Hepatocyte (in vitro differentiated cells): ENCODE measurements at places on chromosomes 1 and 21.

DNA sequence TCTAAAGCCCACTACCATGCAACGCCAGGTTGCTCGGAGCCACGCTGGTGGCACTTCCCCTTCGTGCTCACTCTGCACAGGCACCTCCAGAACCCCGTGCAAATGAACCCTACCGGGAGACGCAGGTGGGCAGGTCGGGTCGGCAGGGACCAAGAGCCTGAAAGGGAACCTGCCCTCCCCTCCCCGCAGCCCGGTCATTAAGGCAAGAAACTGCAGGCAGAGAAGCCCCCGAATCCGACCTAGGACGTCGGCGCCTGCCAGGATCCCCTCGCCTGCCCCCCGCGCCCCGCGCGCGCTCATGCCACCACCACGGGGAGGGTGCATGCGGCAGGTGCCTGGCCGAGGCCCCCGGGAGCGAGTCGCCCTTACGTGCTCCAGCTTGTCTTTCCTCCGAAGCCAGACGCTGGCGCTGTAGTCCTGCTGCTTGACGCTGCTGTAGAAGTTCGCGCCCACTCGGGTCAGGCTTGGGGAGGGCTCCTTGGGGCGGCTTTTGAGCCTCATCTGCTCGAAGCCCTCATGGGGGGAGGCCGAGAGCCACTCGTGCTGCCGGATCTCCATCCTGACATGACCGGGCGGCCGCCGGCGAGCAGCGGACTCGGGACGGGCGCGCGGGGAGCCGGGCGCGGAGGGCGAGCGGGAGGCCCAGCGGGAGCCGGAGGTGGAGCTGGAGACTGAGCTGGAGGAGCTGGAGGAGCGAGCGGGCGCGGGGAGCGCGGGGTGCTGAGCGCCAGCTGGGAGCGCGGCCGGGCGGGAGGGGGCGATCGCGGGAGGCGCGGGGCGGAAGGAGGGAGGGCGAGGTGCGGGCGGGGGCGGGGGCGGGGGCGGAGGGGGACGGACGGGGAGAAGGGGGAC lies 552 bp downstream of the PLD5 start:
- peak; percentile 77 for DNase-seq

- DNase-seq, result peak; percentile 71
These were observed 71.5 kb downstream of the RPS6KC1 start for GRCh38 chr1:213122514-213122929.

- peak; percentile 10 for DNase-seq
These were observed 290.2 kb downstream of the SPATA17 start for GRCh38 chr1:217921126-217921904.

GRCh38 chr1:80181418-80181817 lies 1174.9 kb upstream of the ADGRL4 start:
- no peak for DNase-seq

DNA sequence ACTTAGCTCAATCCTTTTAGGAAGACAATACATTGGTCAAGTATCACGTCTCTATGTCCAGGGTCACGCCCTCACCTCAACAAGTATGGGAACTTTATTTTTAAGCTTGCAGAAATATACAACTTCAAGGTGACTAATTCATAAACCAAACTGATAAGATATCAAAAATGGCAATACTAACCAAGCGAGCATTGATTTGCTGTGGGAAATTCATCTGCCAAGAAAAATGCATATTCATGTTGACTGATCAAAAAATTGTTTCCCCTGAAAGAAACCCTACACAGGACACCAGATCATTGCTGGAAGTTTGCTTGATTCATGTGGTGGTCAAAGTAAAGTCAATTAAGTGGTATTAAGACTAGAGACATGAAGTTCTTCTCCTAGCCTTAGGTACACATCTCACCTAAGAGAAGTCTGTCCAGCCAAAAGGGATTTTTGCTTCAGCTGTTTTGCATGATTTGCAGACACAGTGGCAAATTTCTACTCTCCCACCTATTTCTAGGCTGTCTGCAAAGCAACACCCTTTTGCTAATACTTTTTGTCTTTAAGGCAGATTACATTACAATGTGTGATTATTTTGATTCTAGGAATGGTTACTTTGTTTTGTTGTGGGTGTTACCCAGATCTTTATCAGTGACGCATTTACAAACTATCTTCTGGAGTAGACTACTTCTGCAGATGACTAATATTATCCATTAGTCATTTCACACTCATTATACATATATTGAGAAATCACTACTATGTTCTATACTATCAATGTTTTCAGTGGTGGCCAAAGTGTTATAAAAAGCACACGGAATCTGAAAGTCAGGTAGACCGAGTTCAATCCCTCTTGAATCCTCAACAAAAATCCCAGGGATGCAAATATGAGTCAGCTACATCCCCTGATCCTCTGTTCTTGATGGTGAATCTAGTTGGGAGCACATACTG lies 12.4 kb downstream of the SAMSN1 start:
- no peak for DNase-seq

DNA sequence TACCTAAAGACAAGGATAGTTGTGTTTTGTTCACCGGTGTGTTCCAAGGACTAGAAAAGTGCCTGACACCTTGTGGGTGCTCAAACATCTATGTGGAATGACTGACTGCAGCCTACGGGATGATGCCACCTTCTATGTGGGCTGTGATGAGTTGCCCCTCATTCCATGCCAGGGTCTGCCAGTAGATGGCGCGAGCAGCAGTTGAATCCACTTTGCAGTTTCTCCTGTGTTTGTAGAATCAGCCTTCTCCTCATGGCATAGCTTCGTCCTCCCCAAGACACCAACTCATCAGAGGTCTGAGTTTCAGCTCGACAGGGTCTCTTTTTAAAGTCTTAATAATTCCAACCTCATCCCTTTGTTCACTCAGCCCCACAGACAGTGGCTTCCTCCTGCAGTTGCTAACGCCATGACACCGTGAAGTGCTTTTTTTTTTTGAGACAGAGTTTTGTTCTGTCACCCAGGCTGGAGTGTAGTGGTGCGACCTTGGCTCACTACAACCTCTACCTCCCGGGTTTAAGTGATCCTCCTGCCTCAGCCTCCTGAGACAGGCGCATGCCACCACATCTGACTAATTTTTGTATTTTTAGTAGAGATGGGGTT lies 133.7 kb downstream of the CAPN8 start:
- DNase-seq, result peak; percentile 68

DNA sequence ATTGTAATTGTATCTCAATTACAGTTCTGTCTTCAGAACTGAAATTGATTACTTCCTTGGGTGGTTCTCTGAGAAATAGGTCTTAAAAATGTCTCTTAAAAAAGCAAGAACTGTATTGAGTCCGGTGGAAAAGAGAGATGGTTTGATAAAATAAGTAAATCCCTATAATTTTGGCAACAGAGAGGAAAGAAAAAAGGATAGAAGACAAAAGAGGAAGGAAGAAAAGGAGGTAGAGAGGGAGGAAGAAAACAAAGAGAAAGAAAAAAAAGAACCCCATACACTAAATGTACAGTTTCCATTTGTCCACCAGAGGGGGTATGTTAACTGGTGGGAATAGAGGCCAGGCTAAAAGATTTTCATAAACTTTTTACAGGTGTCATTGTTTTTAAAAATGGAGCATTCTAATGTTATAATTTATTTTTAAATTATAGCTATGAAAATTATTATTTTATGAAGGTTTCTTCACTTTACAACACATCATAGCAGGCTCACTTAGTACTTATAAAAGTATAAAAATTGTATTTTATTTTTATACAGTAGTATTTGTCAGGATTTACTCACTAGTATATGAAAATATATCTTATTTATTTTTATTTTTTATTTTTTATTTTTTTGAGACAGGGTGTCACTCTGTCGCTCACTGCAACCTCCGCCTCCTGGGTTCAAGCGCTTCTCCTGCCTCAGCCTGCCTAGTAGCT lies 2.1 kb upstream of the UBE2T start:
- peak; percentile 76 for DNase-seq

GRCh38 chr1:78641558-78641957 lies 8.1 kb upstream of the IFI44 start:
- DNase-seq, result no peak

DNA sequence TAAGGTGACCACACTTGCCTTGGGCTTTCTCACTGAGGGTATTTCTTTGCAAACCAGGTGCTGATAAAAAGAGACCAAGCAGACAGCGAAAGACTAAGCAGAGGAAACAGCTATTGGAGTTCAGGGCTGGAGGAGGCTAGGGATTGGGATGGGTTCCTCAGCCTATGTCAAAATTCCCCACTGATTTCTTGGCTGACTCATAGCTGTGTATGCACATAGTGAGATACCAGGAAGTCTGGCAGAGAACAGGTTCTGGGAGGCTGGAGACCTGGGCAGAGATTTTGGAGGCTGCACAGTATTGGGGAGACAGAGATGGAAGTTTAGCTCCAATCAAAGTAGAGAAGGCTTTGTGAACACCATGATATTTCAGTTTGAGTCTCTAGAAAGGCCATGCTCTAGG lies 25.3 kb downstream of the YARS1 start:
- no peak for DNase-seq

DNA sequence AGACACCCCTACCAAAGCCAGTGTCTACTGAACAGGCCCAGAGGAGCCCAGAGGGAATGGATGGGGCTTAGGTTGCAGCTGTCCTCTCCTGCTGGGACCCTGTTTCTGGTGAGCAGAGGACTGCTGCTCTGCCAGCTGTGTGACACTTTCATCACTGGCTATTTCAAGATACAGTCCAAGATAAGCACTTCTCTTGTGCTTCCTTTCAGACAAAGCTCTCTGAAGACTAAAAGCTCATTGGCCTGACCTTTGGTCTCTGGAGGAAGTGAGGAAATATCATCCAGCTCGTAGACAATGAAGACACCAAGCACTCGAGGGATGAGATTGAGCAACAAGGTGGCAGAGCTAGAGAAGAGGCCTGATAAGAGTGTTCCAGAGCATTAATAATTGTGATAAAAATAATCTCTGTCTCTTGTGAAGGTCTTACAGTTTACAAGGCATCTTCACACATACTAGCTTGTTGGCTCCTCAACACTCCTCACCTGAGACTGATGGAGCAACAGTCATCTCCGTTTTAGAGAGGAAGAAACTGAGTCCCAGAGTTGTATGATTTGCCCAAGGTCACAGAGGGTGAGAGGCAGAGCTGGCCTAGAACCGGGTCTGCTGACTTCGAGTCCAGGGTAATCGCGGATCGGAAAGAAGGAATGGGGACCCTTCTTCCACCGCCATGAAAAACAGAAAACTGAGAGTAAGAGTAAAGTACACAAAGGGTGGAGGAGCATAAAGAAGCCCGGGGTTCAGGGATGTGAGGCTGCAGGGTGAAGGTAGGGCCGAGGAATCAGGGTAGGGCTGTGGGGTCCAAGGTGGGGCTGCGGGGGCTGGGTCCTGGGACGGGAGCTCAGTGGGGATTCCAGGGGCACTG lies 666 bp downstream of the PAFAH2 start:
- DNase-seq, result peak; percentile 74

GRCh38 chr1:48026275-48026674 lies 29.1 kb upstream of the TRABD2B start:
- peak; percentile 56 for DNase-seq
